ENCODE measurements at places on chromosomes 12 and 14.

DNA sequence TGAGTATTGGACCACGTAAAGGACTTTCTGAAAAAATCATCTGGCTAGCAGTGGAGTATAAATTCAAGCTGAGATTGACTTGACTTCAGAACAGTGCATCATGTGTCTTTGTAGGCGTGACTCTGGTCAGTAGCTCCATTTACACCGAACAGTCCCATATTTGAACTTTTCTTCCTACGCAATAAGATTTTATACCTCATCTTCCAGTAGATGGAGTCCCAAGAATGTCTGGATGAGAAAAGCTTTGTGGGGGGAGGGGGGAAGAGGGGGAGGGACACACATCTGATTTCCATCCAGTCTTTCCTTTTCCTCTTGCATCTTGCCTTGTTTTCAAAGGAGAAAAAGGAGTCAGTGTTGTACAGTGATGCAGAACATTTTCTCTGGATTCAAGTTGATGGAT lies 241.0 kb downstream of the EMP1 start:
- DNase-seq: no peak

- DNase-seq: no peak
Observed at GRCh38 chr12:105970885-105971284, 167.9 kb downstream of the NUAK1 start.

DNA sequence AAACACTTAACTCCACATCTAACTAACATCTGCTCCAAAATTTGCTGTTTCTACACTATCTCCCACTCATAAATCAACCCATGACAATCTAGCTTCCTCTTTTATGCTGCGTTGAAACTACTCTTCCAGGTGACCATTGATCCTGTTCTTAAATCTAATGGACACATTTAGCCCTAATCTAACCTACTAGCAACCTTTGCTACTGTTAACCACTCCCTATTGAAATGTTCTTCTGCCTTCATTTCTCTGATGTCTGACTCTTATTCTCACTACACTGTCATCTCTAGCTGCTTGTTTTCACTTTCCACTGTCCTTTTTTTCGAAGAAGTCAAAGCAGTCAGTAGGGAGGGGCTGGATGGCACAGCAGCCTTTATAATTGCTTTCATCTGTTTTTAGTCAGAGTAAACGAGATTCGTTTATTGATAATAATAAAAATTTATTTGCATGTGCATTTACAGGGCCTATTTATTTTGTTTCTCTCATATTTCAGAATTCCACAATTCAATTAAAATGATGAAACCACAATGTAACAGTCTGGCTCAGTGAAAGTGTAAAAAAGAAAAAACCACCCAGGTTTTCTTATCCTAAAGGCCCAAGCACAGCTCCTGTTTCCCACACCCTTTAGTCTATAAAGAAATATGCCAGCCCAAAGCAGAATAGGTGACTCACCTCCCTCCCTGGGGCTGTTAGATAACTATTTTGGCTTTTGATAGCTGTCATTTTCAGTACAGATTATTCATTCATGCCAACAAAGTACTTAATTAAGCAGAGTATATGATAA lies 44.9 kb downstream of the ATP2B1 start:
- DNase-seq: peak; percentile 10

GRCh38 chr12:130818635-130819576 lies 20.1 kb downstream of the STX2 start:
- DNase-seq: peak; percentile 79

GRCh38 chr12:131915823-131916222 lies 13.3 kb upstream of the PUS1 start:
- no peak for DNase-seq

- no peak for DNase-seq
Observed at GRCh38 chr14:53193193-53193592, 40.1 kb upstream of the DDHD1 start.

DNA sequence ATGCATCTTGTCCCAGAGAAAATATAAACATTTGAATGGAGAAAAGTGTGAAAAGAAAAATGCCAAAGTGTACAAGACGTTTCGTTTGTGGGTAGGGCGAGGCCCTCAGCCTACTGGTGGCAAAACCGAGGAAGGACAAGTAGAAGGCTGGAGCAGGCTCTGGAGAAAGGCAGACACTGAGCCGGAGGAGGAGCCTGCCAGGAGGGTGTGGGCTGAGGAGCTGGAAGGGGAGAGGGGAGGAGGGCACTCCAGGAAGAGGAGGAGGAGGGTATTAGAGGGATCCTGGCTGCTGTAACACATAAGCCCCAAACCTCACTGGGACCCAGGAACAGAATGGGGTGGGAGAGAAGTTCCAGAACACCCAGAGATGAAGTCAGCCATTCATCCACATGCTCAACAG lies 47.7 kb downstream of the CLMN start:
- DNase-seq: no peak

- no peak for DNase-seq
Observed at GRCh38 chr12:104485651-104486362, 29.1 kb downstream of the CHST11 start.

- no peak for DNase-seq
Observed at GRCh38 chr14:30362369-30363218, 196.4 kb upstream of the G2E3 start.

GRCh38 chr14:100820957-100821356 lies 5.0 kb upstream of the MEG3 start:
- DNase-seq: no peak

GRCh38 chr12:74980510-74980909 lies 229.1 kb downstream of the KCNC2 start:
- DNase-seq: peak; percentile 36

- peak; percentile 64 for DNase-seq
Observed at GRCh38 chr12:82740129-82741000, 53.7 kb downstream of the TMTC2 start.

DNA sequence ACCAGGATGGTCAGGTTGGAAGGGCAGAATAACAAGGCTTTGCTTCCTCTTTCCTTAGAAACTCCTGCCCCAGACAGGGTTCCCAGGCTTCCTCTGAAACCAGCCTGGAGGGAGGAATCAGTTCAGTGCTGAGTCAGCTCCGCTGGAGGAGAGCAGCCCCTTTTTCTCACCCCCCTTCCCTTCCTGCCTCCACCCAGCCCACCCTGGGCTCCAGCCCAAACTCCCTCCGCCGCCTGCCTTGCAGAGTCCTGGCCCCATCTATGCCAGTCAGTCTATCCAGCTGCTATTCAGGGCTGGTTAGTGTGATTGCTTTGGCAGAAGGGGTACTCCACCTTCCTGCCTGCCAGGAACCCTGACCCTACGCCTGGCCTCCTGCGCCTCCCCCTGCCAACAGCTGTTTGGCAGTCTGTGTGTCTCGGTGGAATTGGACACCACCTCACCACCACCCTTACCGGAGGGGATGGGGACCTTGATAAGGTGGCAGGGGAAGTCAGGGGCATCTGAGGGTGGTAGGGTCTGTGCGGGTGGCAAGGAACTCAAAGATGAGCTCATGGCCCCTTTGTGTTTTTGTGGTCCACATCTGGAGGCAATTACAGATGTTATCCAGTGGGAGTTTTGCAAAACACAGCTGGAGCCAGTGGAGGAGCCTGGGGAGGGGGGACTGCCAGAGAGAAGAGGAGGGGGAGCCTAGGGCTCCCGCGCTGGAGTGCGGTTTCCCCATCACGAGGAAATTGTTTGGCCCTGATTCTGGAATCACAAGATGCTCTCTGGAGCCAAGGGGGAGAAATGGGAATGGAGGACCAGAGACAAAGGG lies 12.2 kb downstream of the MMP14 start:
- DNase-seq: no peak

GRCh38 chr12:82757059-82757458 lies 70.4 kb downstream of the TMTC2 start:
- DNase-seq: no peak

- DNase-seq: no peak
Observed at GRCh38 chr12:41476499-41477439, 288.6 kb downstream of the PDZRN4 start.
